OCI-LY7 (cell line): ENCODE measurements at places on chromosomes 12 and 14. TPM values are rescaled to one million over a fixed set of nuclear protein-coding genes. Genes with fewer than 3 reads are reported as not detected.
A peak's percentile ranks its signal among the peaks of the same experiment; 100 is the strongest.

- no peak for DNase-seq
Observed at GRCh38 chr14:77025744-77026165, 2.8 kb downstream of the IRF2BPL start.

- no peak for DNase-seq
Observed at GRCh38 chr12:106429043-106429552, 71.5 kb downstream of the POLR3B start.

The CLEC4D gene
- not detected in 2 replicates for total RNA-seq

GRCh38 chr12:61934564-61934963 lies 325.6 kb upstream of the USP15 start:
- DNase-seq: no peak

- no peak for DNase-seq
Observed at GRCh38 chr14:97107080-97107479, 309.9 kb downstream of the VRK1 start.

DNA sequence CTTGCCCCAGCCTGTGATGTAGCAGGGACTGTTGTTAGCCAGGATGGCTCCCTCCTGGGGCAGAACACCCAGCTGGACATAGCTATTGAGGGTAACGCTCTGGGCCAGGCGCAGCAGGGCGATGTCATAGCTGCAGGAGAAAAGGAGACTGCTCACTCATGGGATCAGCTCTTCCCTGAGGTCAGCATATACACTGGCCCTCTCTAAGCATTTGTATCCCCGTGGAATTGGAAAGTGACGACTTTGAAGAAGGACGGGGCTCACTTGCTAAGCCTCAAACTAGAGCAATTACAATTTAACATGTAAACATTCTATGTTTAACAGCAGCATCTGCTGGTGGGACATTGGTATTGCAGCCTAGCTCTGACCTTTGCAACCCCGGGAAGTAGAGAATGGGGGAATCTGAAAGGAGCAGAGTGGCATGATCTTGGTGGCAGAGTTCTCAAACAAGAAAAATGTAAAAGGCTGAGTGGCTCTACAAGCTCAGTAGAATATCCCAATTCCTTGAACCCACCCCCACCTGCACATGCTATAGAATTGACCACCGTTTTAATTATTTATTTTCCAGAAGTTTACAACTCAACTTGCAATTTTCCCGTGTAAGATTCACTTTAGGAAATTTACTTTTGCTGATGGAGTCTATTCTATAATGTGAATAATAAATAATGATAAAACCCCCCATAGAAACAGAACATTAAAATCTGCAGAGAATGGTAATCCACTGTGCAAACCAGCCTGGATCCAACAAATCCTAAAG lies 5.0 kb downstream of the CELA1 start:
- DNase-seq: peak; percentile 78

GRCh38 chr12:101490286-101490920 lies 15.3 kb downstream of the SPIC start:
- DNase-seq: peak; percentile 61

DNA sequence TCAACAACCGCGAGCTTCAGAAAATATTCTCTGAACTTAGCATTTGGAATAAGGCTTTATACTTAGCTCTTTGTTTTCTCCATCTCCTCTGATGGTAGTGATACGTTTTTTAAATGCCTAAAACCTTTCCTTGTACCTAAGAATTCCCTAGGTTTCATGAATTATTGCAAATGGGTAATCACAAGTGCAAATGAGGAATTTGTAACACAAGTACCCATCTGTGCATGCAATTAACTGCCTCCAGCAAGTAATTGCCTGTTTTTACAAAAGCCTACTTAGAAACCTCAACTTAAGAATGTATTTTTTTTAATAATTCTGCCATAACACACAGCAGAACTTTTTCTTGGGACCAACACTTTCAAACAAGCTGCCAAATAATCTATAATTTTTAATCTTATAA lies 149.2 kb downstream of the PHLDA1 start:
- DNase-seq: no peak

DNA sequence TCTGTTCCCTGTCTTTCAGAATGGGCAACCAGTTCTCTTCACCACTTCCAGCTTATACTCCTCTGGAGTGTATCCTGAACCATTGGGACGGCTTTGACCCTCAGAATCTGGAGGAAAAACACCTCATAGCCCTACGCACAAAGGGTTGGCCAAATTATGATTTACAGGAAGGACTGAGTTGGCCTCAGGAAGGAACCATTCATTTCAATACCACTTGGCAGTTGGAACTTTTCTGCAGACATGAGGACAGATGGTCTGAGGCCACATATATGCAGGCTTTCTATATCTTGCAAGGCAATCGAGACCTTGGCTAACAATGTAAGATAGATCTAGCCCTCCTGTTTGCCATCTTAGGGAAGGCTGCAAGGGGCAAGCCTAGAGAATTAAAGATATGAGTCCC lies 24.0 kb downstream of the CLECL1 start:
- DNase-seq: no peak

DNA sequence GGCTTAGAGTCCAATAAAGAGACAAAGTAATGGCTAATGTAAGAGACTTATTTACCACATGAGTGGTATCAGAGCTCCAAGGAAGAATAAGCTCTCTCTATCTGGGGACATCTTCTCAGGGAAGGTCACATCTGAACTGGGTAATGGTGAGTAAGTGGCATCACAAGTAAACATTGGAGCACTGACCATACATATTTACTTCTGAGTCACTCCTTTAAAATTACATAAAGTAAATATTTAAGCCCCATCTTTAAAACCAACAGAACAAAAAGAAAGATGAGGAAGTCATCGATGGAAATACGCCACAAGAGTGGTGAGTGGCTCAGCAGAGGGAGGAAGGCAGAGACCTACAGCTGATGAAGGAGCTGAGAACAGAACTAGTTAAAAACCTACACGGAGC lies 159.9 kb downstream of the DUSP6 start:
- DNase-seq: no peak

The SYNDIG1L gene
- not detected in 2 replicates for total RNA-seq

DNA sequence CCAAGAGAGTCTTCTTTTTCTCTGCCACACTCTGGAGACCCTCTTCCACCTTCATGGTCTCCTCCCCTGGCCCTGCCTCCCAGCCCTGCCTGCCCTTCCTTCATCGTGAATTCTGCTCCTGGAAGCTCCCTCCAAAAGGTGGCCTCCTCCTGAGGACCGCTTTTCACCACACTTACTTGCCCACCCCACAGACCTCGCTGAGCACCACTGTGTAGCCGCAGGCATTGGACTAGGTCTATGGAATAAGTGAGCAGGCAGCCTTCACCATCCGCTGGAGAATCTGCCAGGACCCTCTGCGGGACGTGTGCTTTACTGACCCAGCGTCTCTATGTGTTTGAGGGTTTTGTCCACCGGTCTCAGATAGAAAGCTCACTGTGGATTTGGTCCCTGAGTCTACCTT lies 9.7 kb upstream of the KRT5 start:
- DNase-seq: no peak

- DNase-seq: no peak
Observed at GRCh38 chr12:99611117-99611516, 36.4 kb upstream of the GARIN6 start.

DNA sequence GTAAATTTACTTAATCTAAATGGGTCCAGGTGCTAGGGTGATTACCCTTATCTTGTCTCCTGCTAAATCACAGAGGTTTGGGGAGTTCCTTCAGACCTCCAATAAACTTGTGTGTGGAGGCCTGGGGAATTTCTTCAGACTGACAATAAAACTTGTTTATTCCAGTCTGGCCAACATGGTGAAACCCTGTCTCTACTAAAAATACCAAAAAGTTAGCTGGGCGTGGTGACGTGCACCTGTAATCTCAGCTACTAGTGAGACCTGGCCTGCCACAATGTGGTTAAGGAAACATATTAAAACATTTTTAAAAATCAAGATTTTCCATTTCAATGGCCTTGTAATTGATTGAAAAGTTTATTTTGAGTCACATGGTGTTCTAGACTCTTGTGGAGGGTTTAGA lies 126.9 kb upstream of the FGD4 start:
- peak; percentile 83 for DNase-seq

DNA sequence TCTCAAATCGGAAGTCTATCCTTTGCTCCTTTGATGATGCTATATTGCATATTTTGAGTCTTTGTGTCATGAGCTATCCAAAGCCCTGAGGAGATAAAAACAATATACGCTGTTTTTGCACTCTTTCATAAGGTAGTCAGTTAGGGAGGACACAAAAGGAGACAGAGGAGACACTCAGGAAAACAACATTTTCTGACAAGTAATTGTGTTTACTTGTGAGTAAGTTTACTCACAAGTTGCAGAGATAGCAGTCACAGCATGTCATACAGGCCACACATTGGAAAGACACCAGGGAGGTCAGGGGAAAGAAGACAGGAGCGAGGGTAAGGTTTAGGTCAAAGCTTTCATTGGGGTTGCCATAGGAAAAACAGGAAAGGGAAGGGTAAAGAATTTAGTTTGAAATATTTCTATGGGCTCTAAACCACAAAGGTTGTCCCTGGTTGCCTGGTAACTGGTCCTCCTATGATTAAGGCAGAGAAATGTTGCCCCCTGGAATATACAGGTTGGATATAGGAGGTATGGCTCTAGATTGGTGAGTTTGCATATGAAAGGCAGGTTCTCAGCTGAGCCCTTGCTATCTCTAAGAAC lies 7.4 kb upstream of the GABARAPL1 start:
- no peak for DNase-seq

The LHX5 gene
- total RNA-seq: not detected in 2 replicates

DNA sequence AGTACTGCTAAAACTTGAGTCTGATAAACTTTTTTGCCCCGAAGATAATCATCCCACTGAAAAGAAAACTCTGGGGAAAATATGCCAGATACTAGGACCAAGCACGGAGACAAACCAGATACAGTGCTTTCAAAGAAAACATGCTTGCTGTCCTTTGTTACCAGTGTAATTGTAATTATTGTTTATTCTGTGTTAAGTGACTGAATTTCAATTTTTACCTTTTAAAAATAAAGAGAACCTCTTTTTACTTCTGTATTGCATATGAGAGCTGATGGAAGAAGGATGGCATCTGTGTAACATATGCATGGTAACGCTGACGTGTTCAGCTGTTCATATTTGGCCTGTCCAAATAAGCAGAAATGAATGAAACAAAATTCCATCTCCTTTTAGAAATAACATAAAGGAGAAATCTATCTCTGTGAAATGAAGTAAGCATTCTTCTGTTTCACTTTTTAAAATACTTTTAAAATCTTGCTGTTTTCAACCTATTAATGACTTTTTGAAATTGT lies 22.5 kb downstream of the SLC35E3 start:
- no peak for DNase-seq
